Activated CD4-positive, CD25-positive, alpha-beta regulatory T cell treated with anti-CD3 and anti-CD28 coated beads, Interleukin-2, amount 50 U/mL, for 72 hours (primary cell): ENCODE measurements at places on chromosomes 1 and 21.

GRCh38 chr21:42171091-42172053 is 47.6 kb upstream of the ABCG1 start:
- peak; percentile 9 for DNase-seq

DNA sequence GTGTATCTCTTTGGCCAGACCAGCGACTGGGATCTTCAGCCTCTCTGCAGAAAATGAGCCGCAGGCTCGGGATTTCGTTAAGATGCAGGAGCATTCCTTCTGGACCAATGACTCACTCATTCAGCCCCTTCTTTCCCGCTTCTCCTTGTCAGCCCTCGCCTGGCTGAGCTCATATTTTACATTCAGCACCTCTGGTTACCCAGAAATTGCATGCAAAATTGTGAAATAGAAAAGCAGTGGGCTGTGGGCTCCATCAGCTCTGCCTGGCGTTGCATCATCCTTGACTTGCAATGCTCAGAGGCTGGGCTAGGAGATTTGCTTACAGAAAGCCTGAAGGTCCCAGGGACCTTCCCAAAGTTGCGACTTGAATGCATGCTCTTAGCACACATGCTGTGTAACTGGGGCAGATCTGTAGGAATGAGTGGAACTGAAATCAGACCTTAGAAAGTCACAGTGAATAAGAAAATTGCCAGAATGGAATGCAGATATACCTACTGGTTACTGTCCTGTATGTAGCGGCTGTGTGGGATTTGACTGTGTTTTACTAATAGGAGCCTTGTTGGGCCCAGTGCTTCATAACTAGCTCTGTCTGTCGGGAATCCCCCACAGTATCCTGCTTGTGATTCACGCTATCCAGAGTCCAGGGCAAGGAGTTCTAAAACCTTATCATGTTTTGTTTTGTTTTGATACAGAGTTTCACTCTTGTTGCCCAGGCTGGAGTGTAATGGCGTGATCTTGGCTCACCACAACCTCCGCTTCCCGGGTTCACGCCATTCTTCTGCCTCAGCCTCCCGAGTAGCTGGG is 444.8 kb downstream of the KIF26B start:
- no peak for DNase-seq

GRCh38 chr1:177873238-177873637 is 96.6 kb downstream of the SEC16B start:
- DNase-seq: no peak

- DNase-seq: no peak
Measured at GRCh38 chr1:209736490-209737117, 19.2 kb upstream of the TRAF3IP3 start.

- DNase-seq: no peak
Measured at GRCh38 chr1:11804666-11805421, 920 bp downstream of the MTHFR start.

DNA sequence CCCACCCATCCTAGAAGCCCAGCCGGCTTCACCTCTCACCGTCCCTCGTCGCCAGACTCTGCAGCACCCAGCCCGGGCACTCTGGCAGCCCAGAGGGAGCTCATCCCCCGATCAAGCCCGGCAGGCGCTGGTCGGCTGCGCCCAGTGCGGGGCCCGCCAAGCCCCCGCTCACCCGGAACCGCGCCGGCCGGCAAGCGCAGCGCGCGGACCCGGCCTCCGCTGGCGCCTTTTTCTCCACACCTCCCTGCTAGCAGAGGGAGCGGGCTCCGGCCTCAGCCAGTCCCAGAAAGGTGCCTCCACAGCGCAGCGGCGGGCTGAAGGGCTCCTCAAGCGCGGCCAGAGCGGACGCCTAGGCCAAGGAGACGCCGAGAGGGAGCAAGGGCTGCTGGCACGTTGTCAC is 2023.3 kb downstream of the NCAM2 start:
- no peak for DNase-seq

DNA sequence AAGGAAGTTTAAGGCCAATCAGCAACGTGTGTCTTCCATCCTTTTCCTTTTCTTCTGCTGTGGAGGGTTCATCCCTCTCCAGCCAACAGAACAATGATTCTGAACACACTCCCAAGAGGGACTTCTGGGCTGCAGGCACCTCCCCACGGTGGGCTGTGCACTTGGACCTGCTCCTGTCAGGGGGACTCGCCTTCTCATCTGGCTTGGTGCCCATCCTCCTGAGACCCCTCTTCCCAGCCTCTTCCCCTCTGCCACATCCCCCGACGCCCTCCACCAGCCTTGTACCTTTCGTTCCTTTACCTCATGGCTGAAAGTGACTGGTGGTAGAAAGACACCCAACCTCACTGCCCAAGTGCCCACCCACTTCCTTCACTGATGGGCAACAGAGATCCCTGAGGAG is 26.0 kb upstream of the SLAMF9 start:
- no peak for DNase-seq

DNA sequence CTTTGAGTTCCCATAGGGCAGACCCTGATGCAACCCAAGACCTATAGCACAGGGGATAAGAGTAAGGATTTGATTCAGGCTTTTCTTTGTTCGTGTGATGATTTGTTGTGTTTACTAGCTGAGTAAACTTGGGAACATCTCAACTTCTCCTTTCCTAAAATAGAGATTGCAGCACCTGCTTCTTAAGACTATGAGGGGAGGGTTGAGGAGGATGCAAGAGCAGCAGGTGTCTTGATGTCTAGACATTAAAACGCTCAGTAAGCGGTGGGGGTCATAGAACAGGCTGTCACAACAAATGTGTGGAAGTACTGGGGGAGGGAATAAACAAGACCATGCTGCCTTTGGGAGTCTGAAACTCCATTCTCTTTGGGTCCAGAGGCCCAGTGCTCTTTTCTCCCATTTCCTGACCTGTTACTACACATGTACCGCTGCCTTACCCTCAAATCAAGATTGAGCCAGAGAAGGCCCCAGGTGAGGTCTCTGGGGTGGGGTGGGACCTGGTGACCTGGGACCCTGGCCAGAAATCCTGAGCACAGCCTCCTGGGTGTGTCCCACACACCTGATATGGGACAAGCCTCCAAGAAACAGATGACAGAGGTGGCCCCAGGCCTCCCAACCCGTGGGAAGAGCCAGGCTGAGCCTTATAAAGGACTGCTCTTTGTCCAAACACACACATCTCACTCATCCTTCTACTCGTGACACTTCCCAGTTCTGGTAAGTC is at the start of gene S100A7A:
TSS of gene S100A7A (plus strand) at position 671 of the 721 bp plus-strand sequence. CDS start 1,563 bp downstream, outside the sequence.
- no peak for DNase-seq

DNA sequence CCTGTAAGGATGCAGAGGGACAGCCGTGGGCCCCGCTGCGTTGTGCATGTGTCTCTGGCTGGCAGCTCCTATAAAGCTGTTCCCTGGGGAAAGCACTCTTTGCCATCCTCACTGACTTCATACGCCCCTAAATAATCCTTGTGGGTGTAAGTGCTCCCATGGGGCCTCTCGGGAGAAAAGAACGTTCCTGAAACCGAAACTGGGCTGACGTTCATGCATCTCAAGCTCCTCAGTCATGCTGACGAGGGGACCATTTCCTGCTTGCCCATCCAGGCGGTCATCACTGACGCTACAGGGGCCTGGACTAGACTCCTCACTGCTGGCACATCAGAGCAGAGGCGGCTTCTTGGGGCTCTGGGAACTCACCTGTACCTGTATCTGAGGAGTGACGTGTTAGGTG is 73.1 kb upstream of the USP24 start:
- DNase-seq: no peak

GRCh38 chr1:81588149-81588548 is 212.6 kb upstream of the ADGRL2 start:
- DNase-seq: no peak
